ENCODE measurements at places on chromosomes 7 and 10.

- peak; percentile 40 for DNase-seq
These were observed 13.1 kb upstream of the PDK4 start for GRCh38 chr7:95609277-95609971.

- DNase-seq, result no peak
These were observed 55.7 kb upstream of the CDK1 start for GRCh38 chr10:60722623-60723022.

DNA sequence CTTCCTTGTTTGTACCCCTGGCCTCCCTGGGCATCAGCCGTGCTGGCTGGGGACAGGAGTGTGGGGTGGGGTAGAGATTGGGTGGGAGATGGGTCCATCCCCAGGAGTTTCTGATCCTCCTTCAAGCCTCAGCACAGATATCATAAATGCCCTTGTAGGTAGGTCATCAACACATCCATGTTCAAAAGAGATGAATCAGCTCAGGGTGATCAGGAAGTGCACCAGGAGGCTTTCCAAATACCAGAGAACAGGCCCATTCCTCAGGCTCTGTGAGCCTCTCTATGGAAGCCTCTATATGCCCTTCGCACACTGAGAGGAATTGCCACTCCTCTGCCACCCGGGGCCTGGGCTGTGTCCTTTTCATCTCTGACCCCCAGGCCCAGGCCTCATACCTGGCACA, 31.9 kb upstream of the ADCYAP1R1 start:
- no peak for DNase-seq

DNA sequence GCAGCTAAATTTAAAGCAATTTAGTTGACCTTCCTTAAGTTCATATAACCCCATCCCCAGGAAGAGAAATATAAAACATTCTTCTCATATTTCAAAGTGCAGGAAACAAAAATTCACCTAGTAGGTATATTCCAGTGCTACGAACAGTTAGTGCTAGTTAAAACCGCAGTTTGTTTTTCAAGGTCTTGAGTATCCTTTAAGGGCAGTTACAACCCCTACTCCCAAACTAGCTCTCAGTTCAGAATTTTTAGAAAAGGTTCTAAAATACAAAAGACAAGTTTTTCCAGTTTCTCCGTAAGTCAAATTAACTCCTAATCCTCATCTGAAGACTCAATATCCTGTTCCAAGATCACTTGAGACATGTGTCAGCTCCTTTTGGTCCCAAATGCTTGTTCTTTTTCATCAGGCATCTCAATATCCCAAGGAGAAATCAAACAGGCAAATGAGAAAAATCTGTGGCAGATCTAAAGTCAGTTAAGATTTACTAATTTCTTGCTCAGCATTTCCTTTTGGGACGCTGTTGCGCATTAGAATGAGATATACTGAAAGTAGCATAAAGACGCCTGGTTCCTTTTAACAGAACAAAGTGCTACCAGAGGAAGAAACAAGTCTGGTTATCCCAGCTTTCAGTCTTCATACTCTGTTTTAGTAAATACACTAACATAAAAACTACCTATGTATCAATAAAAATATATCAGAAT, 51.8 kb downstream of the ARHGAP12 start:
- DNase-seq, result no peak

DNA sequence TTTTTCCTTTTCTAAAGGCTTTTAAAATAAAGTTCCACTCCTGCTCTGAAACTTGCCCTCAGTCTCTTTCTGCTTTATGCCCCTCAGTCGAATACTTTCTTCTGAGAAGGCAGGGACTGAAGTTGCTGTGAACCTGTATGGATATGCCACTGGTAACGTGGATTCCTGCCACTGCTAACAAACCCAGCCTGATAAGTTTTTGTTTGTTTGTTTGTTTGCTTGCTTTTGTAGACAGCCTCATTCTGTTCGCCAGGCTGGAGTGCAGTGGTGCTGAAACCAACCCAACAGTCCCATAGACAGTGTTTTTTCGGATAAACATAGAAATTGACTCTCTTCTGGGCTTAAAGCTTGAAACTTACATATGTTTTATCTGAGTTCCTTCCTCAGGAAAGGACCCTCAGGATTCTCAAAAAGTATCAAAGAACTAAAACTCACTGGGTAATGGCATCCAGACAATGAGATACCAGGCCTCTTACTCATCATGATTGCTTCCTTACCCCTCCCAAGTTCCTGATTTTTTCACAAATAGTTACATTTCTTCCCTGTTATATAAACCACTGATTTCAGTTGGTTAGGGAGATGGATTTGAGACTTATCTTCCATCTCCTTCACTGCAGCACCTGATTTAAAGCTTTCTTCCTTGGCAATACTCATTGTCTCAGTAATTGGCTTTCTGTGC, 273.6 kb downstream of the SDHAF3 start:
- no peak for DNase-seq

Measured in HuH-7 (cell line).